ENCODE measurements at places on chromosomes 12 and 14. TPM values are rescaled to one million over a fixed set of nuclear protein-coding genes. Genes with fewer than 3 reads are reported as not detected.

Gene SOS2
- 33.0 TPM for polyA plus RNA-seq

Gene CNTN1
- polyA plus RNA-seq, result 42.1 TPM

Gene ALDH1L2
- polyA plus RNA-seq, result 0.75 TPM

Gene PRR4
- polyA plus RNA-seq, result 11.3 TPM

Gene CIROP
- 0.18 TPM for polyA plus RNA-seq

Gene PTCSC3
- polyA plus RNA-seq, result 0.46 TPM

Gene MANSC1
- 28.0 TPM for polyA plus RNA-seq

Gene CELA1
- not detected for polyA plus RNA-seq

Gene JKAMP
- polyA plus RNA-seq, result 74.4 TPM

Gene WDHD1
- polyA plus RNA-seq, result 18.4 TPM

Gene KRT72
- polyA plus RNA-seq, result not detected
